ENCODE measurements at places on chromosomes 3 and 15.

DNA sequence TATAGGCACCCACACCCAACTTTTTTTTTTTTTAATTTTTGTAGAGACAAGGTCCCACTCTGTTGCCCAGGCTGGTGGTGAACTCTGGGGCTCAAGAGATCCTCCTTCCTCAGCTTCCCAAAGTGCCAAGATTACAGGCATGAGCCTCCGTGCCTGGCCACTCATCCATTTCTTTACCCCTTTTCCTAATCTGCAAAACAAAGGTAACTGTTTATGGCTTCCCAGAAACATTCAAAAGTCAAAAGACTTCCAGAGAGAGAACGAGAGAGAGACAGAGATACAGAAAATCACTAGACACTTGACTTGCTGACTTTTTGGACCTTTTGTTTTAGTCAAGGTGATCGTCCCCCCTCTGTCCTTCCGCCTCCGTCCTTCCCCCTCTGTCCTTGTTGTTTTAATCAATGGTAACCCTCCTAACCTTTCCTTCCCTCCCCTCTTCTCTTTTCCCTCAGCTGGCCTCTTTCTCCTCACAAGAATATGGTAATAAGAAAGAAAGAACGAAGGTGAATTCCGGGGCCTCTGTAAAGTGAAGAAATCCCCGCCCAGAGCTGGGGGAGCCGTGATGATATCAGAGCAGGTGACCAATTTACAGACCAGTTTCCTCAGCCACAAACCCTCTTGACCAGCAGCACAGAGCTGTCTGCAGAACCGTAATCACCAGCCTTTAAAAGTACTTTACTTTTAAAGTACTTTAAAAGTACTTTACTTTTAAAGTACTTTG, 21.9 kb downstream of the KLHL6 start:
- DNase-seq = no peak

GRCh38 chr3:149806171-149806778, 6.7 kb upstream of the RNF13 start:
- DNase-seq = no peak

- no peak for DNase-seq
Measured at GRCh38 chr15:67077641-67078215, 12.3 kb downstream of the SMAD3 start.

- DNase-seq = no peak
Measured at GRCh38 chr3:112261742-112262141, 32.3 kb downstream of the SLC9C1 start.

GRCh38 chr3:155494332-155494731, 200.8 kb upstream of the STRIT1 start:
- no peak for DNase-seq

GRCh38 chr3:187963003-187963676, 190.8 kb upstream of the LPP start:
- DNase-seq = no peak

- no peak for DNase-seq
Measured at GRCh38 chr3:177150970-177151627, 46.2 kb downstream of the TBL1XR1 start.

GRCh38 chr15:62809115-62809967, 233.2 kb upstream of the TPM1 start:
- no peak for DNase-seq

- DNase-seq = no peak
Measured at GRCh38 chr3:70979983-70980645, 603.4 kb downstream of the FOXP1 start.

- no peak for DNase-seq
Measured at GRCh38 chr3:56355570-56356185, 112.6 kb downstream of the ERC2 start.

GRCh38 chr3:69747511-69748258, 8.4 kb downstream of the MITF start:
- DNase-seq = no peak
